ENCODE measurements at places on chromosomes 6 and 20.

GRCh38 chr6:113315165-113315564 lies 542.0 kb upstream of the MARCKS start:
- no peak for DNase-seq

GRCh38 chr6:81842254-81842653 lies 89.8 kb upstream of the TENT5A start:
- DNase-seq = no peak

DNA sequence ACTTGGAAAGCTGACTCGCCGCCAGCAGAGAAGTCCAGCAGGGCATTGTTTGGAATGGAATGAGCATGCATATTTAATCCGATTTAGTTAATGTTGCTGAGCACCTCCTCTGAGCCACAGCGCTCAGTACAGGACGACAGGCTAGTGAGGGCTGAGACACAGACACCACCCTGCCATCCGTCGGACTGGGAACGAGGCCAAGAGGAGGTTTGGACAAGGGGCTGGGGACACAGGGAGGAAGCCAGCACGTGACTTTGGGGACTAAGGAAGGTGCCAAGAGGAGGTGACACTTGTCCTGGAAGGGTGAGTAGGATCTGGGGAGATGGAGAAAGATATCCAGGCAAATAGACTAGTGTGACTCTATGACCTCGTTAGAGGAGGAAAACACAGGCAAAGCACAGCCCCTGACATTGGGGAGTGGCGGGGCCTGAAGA lies 152.5 kb upstream of the ECI2 start:
- no peak for DNase-seq

DNA sequence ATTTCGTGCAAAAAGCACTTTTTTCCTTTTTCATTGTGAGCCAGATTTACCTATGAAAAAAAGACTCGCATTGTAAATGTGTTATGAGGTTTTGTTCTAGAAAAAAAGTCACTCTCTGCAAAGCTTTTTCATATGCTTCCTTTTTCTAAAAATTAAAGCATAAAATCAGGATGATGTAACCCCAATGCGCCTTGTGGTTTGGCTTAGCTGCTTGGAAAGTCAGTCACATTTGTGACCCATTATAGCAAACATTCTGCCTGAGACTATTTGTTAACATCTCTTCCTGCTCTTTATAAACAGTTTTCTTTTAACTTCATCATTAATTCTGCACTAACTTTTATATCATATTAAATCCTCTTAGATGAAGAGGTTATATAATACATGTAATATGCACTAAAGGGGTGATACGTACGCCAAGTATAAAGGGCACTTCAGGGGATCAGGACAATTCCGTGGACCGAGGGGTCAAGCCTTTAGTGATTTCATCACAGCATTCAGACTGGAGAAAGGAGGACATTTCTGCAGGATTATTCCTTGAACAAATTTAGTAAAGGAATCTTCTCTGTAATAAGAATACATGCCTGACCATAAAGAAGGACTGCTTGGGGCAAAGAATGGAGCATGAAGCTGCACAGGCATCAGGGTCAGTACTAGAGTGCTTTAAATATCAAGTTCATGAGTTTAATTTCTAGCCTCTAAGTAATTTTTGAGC lies 48.1 kb upstream of the SMLR1 start:
- DNase-seq = peak; percentile 67

DNA sequence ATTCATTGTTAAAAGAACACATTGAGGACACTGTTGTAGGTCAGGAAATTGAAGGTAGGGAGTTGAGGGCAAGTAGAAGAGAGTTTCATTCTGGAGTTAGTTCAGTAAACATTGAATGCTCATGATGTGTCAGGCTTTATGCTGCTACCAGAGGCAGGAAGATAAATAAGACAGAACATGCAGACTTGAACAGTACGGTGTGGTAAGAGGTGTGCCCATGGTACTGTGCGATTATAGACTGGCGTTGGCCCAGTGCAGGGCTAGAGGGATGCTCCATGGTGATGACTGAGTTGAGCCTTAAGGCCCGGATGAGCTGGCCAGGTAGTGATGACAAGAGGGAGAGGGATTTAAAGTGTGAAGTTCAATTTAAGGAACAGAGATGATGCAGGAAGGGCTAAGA lies 50.8 kb downstream of the CARMIL1 start:
- DNase-seq = no peak

DNA sequence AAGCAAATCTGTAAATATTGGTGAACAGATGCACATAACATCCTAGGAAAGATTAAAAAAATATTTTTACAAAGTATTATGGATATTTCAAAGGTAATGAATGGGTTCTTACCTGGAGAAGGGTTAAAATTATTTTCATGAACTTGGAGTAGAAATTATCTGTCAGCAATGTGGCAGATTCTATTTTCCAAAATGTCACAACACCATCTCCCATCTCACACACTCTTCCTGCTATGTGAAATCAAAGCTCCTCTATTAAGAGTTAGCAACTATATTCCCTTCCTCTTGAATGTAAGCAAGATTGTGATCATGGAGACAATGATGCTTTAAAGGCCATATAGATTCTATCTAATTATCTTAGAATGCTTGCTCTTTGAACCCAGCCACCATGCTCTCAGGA lies 304.5 kb downstream of the EYS start:
- no peak for DNase-seq

- DNase-seq = no peak
These were observed 56.5 kb upstream of the MAP3K7 start for GRCh38 chr6:90643381-90643780.

GRCh38 chr6:27374824-27375612 lies 13.5 kb upstream of the ZNF391 start:
- no peak for DNase-seq

- no peak for DNase-seq
These were observed 313.0 kb upstream of the IRAK1BP1 start for GRCh38 chr6:78554341-78554740.

DNA sequence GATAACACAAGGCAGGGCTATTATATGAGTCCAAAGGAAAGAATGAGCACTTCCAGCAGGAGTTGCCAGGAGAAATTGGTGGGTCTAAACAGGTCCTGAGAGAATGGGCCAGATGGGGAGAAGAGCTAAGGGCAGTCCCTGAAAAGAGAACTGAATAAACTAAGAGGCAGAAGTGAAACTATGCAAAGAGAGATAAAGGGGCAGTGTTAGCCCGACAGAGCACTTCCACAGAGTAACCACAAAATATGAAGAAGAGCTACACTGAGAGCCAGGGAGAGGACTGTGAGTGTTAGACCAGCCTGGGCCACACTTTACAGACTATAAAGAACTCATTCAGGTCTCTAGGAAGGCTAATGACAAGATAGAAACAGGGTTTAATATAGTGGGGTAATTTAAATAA lies 43.8 kb downstream of the RALGAPA2 start:
- no peak for DNase-seq

- DNase-seq = no peak
These were observed 206.3 kb downstream of the UNC5CL start for GRCh38 chr6:40832691-40833090.

DNA sequence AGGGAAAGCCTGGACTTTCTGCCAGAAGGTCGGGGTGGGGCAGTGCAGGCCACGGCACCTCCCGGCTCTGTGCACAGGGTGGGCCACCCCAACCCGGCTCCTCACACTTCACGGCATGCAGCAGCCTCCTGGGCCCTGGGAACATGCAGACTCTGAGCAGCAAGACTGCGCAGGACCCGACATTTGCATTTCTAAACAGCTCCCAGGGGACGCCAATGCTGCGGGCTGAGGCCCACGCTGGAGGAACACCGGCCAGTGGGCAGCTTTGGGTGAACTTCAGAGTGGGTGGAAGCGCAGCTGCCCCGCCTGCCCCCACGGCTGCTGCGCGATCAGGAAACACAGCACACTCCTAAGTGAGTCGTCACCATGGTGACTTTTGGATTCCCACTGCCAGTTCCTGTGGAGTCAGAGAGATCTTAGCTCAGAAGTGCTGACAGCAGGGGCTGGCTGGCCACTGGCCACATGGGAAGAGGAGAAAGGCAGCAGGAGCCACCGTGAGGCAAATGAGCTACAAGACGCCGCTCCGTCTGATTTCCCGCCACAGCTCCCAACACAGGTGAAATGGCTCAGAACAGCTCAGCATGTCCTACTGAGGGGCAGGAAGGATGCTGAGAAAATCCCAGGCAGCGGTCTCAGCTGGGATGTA lies 52.1 kb downstream of the RNASET2 start:
- DNase-seq = no peak

GRCh38 chr6:118476551-118476950 lies 71.5 kb upstream of the PLN start:
- no peak for DNase-seq

DNA sequence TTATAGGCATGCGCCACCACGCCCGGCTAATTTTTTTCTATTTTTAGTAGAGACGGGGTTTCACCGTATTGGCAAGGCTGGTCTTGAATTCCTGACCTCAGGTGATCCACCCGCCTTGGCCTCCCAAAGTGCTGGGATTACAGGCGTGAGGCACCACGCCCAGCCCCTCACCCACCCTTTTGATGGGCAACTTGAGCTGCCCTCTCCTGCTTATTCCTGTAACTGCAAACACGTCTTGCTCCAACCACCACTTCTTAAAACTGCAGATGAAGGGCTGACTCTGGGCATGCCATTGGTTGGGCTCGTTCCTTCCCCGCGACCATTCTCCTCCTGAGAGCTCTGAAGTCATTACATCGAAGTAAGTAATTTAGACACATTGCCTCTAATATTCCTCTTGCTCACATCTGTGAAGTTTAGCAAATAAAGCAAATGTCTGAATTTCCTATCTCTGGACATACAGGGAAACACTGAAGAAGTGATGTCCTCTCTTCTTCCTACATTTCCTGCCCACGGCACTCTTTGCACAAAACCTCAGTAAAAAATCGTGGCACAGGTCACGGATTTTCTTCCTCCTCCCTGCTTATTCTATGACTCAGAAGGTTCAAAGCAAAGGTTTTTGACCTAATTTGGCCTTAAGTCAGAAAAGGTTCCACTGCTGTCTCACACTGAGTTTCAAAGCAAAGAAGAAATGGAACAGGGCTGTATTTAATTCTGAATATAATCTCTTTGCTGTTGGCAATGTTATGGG lies 117.5 kb downstream of the GMPR start:
- DNase-seq = no peak

GRCh38 chr20:2234598-2235191 lies 61.1 kb upstream of the TGM3 start:
- no peak for DNase-seq

- DNase-seq = peak; percentile 96
These were observed 26.2 kb downstream of the ARHGAP18 start for GRCh38 chr6:129683601-129684322.

DNA sequence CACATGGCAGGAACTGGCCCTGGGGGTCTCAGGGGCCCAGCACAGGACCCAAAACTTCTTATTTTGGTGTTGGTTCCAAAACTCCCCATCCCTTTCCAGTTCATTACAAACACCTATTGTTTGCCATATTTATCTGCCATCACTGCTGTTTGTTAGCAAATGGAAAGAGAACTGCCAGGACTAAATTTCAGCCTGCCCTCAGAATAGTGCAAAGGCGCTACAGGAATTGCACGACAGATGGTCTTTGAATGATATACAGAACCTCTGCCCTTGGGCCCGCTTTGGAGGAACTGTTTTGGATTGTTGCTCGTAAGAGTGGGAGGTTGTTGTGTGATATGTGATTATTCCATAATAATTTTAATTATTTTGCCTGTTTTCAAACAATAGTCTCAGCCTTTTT lies 199.0 kb upstream of the FBXL4 start:
- no peak for DNase-seq

- DNase-seq = no peak
These were observed 53.4 kb downstream of the MRPL14 start for GRCh38 chr6:44073612-44074438.

- DNase-seq = no peak
These were observed 1296.8 kb upstream of the EYS start for GRCh38 chr6:67003844-67004243.

DNA sequence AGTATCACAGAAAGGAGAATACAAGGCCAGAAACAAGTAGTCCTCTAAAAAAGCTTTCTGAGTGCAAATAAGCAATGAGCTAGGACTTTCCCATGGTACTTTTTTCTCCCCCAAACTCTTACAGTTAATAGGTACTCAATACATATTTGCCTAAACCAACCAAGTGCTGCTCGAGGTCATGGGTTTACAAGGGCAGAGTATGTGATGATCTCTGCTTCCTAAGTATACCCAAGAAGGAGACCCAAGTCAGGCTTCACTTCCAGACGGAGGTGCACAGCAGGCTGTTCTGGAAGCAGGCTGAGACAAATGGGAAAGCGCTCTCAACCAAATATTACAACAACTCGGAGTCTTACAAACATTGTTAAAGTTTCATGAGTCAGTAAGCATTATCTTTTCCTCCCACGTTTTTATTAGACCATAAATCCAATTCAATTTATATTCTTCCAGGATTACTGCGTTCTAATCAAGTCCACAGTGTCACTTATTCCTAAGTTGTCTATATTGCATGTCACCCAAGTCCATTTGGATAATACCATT lies 8.1 kb downstream of the FYN start:
- no peak for DNase-seq

- no peak for DNase-seq
These were observed 45.3 kb upstream of the STXBP5 start for GRCh38 chr6:147158881-147159280.

DNA sequence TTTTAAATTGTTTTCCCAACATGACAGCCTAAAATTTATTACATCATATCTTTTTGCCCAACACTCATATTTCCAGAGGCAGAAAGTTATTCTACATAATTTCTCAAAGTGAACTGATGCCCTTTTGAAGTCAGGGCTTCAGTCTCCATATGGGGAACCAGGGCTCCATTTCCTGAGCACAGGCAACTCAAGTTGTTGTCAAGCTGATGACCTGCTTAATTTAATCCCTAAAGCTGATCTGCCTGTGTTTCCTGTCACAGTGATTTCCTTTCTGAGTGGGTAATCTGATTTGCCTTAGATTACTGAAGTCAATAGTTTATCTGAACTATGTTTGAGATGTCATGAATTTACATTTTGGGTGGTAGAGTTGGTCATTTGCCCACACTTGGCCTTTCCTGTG lies 932.1 kb upstream of the MANEA start:
- no peak for DNase-seq

GRCh38 chr6:114157848-114158247 lies 185.0 kb downstream of the HS3ST5 start:
- no peak for DNase-seq

GRCh38 chr20:19806806-19807190 lies 48.7 kb downstream of the RIN2 start:
- DNase-seq = no peak
